Iris pigment epithelial cell (primary cell): ENCODE measurements at places on chromosomes 3 and 15.

- no peak for DNase-seq
Measured at GRCh38 chr3:180909369-180910127, 2.9 kb upstream of the FXR1 start.

DNA sequence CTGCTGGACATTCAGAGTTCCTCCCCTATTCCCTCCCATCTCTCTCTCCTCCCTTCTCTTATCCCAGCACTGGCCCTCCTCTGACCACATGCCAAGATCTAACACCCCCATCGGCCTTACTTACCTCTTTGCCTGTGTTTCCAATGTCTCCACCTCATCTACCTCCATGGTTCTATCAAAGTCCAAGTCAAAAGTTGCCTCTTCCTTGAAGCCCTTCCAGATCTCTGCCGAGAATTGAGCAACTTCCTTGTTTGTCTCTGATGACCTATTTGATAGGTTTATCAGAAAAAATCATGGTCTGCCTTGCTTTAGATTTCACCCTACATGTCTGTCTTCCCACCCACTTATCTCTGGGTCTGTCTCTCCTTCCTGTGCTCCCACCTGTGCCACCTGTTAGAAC lies 69.7 kb upstream of the ITGA11 start:
- DNase-seq = no peak

- DNase-seq = no peak
Measured at GRCh38 chr3:26653811-26654425, 31.3 kb downstream of the LRRC3B start.

- no peak for DNase-seq
Measured at GRCh38 chr3:111639316-111639715, 44.2 kb upstream of the ZBED2 start.

GRCh38 chr3:71905426-71905825 lies 120.5 kb upstream of the PROK2 start:
- no peak for DNase-seq

- no peak for DNase-seq
Measured at GRCh38 chr3:64223791-64224745, 1.2 kb downstream of the PRICKLE2 start.
